SK-MEL-5 (cell line): ENCODE measurements at places on chromosomes 3 and 15. TPM values are rescaled to one million over a fixed set of nuclear protein-coding genes. Genes with fewer than 3 reads are reported as not detected.
A peak's percentile ranks its signal among the peaks of the same experiment; 100 is the strongest.

Gene AP4E1
- 7.3 and 7.8 TPM in 2 replicates for total RNA-seq

Gene MAP6D1
- 4.5 and 5.7 TPM in 2 replicates for total RNA-seq

Gene HCN4
- not detected in 2 replicates for total RNA-seq

DNA sequence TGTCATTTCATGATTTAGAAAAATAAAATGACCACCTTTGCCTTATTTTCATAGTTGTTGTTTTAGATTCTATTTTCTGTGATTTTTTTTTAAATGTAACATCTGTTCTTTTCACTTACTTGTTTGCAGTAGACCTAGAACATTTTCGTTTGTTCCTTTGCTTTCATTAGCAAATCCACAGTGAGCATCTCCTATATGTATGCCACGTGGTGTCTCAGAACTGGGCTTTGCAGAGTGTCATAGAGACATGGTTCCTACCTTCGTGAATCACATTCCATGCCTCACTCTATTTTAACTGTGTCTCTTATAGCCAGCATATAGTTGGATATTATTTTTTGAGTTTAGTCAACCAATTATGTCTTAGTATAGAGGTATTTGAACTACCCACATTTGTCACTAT, 118.2 kb downstream of the KLF13 start:
- no peak for DNase-seq

GRCh38 chr3:141680620-141681389, 57.3 kb upstream of the RNF7 start:
- DNase-seq: peak; percentile 55

DNA sequence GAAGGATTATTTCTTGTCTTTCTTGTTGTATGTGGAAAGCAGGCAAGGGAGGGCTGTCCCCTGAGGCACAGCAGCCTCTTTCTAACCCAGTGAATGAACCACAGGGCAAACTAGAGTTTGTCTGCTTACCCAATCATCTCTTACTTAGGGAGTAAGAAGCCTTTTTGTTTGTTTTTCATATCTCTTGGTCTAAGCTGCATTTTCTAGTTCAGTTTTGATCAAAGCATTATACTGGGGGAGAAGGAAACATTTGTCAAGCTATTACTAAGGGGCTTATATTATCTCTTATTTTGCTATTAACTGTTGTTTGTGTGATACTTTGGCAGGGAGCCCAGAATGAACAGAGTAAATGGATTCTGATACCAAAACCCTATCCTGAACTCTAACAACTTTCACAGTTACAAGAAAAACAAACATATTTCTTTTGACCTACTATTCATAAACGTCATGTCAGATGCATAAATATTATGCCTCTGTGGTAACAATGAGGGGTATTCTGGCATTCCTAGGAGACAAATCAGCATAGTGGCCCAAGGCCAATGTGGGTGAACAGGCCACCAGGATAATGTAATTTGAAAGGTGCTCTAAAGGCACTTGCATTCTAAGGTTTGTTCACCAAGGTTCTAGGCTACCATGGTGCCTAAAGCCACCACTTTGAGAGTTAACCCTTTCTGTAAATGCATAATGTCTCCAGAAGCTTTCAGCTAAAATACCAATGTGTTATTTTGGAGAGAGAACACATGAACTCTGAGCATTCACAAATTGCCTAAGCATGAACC, 271.6 kb upstream of the ZPLD1 start:
- peak; percentile 87 for DNase-seq

DNA sequence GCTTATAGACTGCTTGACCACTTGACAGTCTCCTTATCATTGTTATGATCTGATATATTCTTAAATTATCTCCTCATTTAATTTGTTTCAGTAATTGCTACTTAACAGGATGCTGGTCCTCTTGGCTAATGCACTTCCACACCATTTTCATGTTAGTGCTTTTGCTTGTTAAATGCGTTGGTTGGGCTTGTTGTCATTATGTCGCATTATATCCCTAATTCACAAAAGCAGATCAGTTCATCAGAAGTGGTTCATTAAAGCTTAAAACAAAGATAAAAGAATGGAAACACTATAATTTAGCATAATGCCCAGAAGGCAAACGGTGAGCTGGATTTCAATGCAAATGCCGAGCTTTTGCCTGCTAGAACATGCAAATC, 17.1 kb upstream of the EHHADH start:
- no peak for DNase-seq

GRCh38 chr3:12155828-12156227, 2.9 kb downstream of the TIMP4 start:
- peak; percentile 74 for DNase-seq

DNA sequence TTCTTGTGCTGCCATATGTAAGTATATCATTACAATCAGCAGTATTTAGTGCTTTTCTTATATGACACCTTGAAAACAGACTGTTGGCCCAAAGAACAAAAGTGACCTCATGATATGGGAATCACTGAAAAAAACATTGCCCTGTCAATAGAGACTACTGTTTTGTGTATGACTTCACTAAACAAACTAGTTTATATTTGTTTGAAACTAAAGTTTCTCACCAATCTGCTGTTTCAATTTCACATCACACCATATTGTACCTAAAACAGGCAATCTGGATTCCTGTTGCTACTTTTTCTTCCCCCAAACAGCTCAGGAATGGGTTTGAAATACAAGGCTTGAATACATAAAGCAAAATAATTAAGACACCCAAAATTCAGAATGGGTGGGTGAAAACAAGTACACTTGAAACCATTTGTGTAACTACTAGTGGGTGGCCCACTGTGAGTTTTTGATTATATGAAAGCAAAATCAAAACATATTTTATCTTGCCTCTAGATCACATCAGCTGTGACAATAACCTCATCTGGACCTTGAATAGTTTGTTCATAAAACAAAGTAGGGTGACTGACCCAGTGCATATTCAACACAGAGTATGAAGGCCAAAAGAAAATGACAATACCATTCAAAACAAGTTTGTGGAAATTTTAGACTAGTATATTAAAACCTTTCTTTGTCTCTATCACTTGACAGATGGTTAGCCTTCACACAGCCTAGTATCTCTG, 5.9 kb downstream of the ZBTB20 start:
- no peak for DNase-seq

DNA sequence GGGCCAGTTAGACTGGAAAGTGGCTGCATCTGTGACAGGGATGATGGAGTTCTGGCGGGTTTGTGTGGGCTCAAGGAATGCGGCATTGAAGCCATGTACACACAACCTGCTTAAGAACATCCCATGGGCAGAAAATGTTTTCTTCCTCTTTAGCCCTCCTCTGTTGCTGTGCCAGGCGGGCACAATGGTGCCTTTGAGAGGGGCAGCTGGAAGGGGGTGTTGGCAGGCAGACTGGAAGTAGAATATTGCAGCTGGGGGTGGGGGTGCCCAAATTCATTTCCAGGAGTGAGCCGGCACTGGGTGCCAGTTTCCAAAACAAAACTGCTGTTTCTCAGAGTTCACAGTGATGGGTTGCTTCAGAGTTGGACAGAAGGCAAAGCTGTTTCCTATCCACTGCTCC, 91.8 kb upstream of the ETV5 start:
- DNase-seq: no peak
